IMR-90 (cell line): ENCODE measurements at places on chromosomes 2 and 18. TPM values are rescaled to one million over a fixed set of nuclear protein-coding genes. Genes with fewer than 3 reads are reported as not detected.

- no peaks in the 10 kb centered on the region for H3K27me3 ChIP-seq
- peaks cover 8% of the 10 kb centered on the region for H3K36me3 ChIP-seq
- no peak overlapping the region for H3K4me3 ChIP-seq
- H3K4me1 ChIP-seq: peaks cover 8% of the 10 kb centered on the region; the same call in 1 of the 2 replicates
- no peak overlapping the region for H3K27ac ChIP-seq
Measured at GRCh38 chr2:189798312-189799029, 14.2 kb downstream of the PMS1 start.

DNA sequence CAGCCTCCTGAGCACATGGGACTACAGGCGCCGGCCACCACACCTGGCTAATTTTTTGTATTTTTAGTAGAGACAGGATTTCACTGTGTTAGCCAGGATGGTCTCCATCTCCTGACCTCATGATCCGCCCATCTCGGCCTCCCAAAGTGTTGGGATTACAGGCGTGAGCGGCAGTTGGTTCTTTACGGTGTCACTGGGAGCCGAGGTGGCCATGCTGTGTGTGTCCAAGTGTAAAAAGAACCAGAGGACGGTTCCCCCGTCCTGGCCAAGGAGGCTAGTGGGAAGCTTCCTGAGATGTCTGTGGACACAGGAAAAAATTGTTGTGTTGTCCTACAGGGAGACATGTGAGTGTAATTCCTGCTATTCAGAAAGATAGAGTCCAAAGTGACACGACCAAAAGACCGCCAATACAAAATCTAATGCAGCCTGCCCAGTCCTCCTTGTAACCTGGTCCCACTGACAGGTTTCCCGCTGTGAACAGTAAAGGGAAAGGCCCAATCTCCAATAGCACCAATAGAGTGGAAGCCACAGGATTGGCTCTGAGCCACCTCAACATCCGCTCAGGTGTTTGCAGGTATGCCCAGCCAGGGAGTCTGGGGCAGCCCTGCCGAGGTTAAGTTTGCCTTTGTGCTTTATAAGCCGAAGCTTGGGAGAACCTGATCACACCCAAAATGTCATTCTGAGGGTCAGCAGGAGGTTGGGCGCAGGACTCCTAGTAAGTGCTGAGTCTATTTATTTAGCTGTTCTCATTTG is 40.6 kb downstream of the NCK2 start:
- DNase-seq: no peak
- no peaks in the 10 kb centered on the region for H3K27me3 ChIP-seq
- H3K4me3 ChIP-seq: no peak overlapping the region
- H3K36me3 ChIP-seq: peaks cover 1% of the 10 kb centered on the region
- H3K4me1 ChIP-seq: peaks cover 20% of the 10 kb centered on the region

DNA sequence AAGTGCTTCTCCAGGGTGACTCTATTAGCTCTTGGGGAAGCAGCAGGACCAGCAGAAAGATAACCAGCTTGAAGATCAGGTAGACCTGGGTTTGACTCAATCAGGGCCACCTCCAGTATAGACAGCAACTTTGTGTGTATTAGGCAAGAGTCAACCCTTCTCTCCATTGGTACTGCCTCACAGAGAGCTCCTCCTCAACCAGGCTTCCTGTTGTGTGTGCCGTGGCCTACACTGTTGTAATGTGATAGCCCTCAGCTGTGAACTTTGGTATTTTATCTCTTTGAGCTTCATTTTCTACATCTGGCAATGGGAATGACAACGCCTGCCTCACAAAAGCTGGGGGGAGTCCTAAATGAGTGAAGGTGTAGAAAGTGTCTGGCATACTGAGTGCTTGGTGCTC is 17.0 kb upstream of the MAP3K20 start:
- DNase-seq: no peak
- no peaks in the 10 kb centered on the region for H3K36me3 ChIP-seq
- no peak overlapping the region for H3K27ac ChIP-seq
- H3K4me1 ChIP-seq: peaks cover 10% of the 10 kb centered on the region

- peak overlapping the region; percentile 14; the same call in 1 of the 2 replicates for H3K27ac ChIP-seq
- H3K4me1 ChIP-seq: peaks cover 11% of the 10 kb centered on the region
- H3K27me3 ChIP-seq: no peaks in the 10 kb centered on the region
- H3K36me3 ChIP-seq: no peaks in the 10 kb centered on the region
Measured at GRCh38 chr2:145022666-145023333, 502.9 kb upstream of the ZEB2 start.

GRCh38 chr2:110871637-110872036 is 139.3 kb downstream of the ACOXL start:
- H3K4me1 ChIP-seq: no peaks in the 10 kb centered on the region
- no peak for DNase-seq
- no peak overlapping the region for H3K4me3 ChIP-seq
- no peak overlapping the region for H3K27ac ChIP-seq
- no peaks in the 10 kb centered on the region for H3K36me3 ChIP-seq

DNA sequence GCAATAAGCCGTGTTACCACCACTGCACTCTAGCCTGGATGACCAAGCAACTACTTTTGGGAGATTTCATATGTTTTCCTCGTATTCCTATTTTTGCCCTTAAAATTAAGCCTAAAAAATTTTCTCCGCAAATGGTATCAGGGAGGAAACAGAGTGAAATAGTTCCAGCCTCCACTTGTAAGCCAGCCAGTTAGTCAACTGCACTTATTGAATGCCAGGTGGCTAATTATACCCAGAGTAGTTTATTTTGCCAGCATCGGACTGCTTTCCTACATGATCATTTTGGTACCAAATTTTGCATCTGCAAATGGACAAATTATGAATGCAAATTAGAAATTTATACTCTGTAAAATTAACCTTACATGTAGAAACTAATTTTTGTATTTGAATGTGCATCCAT is 90.2 kb upstream of the ARHGAP28 start:
- H3K4me3 ChIP-seq: no peak overlapping the region
- 0 out of 2 replicates have a peak, but pooled peaks cover 2% of the 10 kb centered on the region for H3K27me3 ChIP-seq
- H3K36me3 ChIP-seq: no peaks in the 10 kb centered on the region
- H3K4me1 ChIP-seq: no peaks in the 10 kb centered on the region

DNA sequence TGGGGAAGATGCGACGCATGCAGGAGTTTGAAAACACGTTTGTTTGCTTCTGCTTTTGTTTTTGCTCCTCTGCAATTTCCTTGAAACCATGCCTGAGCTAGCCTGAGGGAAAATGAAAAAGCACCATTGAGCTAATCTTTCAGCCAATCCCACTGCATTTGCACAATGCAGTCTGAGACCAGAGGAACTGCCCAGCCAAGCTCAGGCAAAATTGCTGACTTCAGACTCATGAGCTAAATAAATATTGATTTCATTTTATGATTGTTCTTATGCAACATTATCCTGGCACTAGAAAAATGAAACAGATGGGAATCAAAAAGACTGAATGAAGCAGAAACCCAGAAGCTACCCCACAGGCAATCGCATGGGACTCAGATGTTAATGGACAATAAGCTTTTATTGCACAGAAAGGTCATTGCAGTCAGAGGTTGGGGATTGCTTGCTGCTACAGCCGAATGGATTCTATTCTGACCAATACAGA is 37.0 kb downstream of the TPRKB start:
- H3K4me1 ChIP-seq: no peaks in the 10 kb centered on the region
- H3K36me3 ChIP-seq: no peaks in the 10 kb centered on the region
- H3K27me3 ChIP-seq: peaks cover 12% of the 10 kb centered on the region
- no peak overlapping the region for H3K27ac ChIP-seq

Gene ATG4B
- 102 and 146 TPM in 2 replicates for total RNA-seq
